ENCODE measurements at places on chromosomes 5 and 9.

DNA sequence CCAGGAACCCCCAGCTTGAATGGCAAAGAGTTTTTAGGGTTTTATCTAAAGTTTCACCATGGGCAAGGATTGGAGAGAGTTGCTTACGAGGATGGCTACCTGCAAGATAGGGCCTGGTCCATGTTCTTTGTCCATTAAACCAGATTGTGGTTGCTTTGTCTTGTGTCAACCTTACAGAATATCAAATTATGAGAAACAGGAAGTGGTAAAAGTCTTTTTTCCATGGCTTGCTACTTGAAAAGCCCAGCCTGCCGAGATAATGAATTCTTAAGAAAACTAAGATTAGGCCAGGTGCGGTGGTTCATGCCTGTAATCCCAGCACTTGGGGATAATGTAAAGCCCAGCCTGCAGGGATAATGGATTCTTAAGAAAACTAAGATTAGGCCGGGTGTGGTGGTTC, 24.4 kb downstream of the ZNF474 start:
- no peak for DNase-seq

DNA sequence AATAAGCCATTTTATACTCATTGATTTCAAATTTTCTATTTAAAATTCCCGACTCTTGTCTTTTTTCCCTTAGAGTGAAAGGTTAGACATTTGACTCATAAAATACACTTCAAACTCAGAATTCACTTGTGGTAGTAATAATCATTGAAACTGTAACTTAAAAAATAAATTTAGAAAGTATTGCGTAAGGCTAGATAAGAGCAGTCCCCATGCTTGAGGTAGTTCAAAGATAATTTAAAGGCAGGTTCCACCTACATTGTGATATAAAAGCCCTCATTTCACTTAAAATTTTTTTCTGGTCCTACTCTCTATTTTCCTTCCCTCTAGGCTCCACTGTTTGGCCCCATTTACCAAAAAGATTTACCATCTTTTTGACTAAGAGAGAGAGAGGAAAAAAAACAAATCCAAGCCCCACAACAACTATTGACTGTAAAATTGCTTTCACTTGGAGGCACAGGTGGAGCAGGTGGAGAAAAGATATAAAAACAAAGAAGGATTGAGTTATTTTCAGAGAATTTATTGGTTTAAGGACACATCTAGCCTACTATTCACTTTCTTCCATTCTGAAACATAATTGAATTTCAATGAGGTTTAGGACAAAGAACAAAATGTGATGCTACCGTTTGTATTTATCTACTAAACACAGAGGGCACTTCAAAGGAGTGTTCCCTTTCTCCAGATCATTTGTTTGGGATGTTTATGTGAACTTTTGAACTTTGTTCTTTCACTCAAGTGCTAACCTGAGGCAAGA, 61.0 kb downstream of the FBXO4 start:
- DNase-seq: no peak

- no peak for DNase-seq
Measured at GRCh38 chr5:4544049-4544670, 596.0 kb upstream of the ADAMTS16 start.

DNA sequence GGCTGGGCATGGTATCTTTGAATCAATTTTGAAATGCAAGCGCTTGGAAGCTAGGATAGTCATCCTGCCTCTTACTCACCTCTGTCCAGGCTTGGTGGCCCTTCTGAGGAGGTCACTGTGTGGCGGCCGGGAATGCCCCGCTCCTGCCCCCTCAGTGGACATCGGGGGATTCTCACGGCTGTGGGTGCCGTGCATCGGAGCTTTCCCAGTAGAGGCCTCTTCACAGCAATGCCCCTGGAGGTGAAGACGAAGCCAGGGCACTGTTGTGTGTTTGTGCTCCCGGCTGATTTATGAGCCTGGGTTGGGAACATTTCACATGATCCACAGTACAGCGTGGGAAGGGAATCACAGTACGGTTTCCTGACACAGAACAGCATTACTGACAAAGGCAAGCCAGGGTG, 147.5 kb downstream of the NXNL2 start:
- no peak for DNase-seq

DNA sequence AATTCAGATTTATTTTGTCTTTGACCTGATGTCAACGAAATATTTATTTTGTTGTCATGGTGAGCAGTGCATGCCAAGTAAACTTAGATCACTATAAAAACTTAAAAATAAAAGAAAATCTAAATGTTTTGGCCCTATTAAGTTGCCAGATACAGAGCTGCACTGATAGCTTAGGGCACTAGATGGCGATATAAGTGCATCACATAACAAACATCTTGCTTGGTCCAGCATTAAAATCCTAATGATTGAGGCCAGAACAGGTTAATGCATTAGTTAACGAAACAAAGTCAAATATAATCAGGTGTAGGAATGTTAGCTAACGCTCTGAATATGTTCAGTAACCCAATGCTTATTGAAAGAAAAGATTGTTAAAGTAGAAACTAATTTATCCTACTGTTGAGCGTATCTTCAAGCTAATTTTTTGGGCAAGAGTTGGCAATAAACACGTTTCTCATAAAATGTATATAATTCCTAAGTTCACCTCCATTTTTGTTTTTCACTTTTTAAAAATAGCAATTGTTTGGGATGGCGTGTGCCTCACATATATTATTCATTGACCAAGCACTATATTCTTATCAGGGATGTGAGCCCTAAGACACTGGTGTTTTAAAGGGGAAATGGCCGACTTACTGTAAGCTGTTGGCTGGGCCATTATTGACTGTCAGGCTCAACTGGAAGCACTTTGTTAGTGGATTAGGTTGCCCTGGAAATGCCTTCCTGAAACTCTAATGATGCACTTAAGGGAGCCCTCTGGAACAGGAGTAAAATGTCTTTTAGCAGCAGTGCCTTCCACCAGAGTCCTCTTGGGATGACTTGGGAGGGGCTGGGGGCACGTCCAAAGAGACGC, 33.3 kb downstream of the KCTD16 start:
- no peak for DNase-seq

GRCh38 chr5:114402206-114402605, 40.3 kb downstream of the KCNN2 start:
- DNase-seq: no peak

- no peak for DNase-seq
Measured at GRCh38 chr5:69467442-69468225, 25.0 kb upstream of the OCLN start.

GRCh38 chr9:88179062-88179521, 40.8 kb upstream of the SPATA31C2 start:
- DNase-seq: no peak

GRCh38 chr5:79025054-79025472, 40.0 kb upstream of the ARSB start:
- peak; percentile 9 for DNase-seq

DNA sequence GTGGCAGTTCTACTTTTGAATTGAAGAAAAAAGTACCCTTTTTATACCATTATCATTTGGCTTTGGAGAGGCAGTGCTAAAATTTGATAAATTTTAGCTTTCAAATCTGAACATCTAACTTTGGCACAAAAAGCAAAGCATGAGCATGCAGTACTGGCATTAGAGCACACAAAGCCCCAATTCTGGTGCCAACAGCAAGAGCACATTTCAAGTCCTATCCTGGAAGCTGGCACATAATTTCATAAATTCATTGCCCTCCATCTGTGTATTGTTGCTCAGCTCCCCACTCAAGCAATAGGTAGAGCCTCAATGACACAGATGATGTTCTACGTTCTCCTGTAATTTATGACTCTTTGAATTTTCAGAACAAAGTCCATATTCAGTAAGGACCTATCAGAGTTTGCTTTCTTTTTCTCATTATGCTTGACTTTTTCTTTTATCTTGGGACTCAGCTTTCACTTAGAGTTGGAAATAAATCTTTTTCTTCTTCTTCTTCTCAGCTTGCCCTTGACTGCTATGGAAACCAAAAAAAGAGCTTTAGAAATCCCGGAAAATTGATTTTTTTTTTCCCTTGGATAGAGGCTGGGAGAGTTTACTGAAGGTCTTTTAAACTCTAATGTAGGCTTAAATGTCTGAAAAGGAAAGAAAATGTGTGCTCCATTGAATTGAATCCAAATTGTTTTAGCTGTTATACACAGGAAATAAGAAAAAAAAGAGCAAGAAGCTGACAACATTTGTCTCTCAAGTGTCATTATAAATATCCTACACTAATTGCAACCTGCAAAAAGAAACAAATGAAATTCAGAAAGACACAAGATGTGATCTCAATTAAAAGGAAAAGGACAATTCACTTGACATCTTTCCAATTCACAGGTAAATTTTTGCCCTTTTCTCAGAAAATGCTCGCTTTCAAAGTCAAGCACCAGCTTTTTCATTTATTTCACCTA, 380.8 kb upstream of the CDH18 start:
- DNase-seq: no peak

GRCh38 chr5:32443145-32443540, 1.4 kb downstream of the ZFR start:
- DNase-seq: no peak

DNA sequence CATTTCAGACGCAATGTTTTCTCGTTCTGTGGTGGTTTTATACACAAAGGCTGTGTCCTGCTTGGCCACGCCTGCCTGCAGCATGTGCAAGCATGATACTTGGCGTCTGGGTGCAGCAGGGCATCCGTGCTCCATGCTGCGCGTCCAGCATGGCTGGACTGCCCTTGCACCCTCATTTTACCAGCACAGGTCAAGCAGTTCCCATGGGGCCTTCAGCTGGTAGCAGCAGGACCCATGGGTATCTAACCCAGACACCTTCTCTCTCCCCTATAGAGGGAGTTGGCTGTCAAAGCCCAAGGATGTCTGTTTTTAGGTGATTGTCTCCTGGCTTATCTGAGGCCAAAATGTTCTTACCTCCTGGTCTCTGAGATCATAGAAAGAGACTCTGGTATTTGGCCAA, 158.3 kb upstream of the PITX1 start:
- DNase-seq: no peak

GRCh38 chr9:878239-878638, 36.7 kb downstream of the DMRT1 start:
- no peak for DNase-seq

DNA sequence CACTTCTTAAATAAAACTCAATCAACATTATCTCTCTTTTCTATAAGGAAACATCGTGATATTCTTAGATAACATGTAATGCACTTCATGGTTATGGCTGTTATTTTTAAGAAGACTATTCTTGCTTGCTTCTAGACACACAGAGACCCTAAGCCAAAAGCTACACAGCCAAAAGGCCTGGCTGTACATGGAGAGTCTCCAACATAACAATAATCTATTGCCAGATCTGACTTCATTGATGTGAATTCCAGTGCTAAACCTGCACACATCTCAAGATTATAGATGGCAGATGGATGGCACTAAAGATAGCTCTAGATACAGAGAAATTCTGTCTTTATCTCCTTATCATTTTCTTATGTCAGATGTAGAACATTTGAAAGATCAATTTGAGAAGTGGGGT, 811.6 kb upstream of the ZNF608 start:
- DNase-seq: no peak

- DNase-seq: no peak
Measured at GRCh38 chr5:115842089-115842935, 577 bp downstream of the AP3S1 start.

DNA sequence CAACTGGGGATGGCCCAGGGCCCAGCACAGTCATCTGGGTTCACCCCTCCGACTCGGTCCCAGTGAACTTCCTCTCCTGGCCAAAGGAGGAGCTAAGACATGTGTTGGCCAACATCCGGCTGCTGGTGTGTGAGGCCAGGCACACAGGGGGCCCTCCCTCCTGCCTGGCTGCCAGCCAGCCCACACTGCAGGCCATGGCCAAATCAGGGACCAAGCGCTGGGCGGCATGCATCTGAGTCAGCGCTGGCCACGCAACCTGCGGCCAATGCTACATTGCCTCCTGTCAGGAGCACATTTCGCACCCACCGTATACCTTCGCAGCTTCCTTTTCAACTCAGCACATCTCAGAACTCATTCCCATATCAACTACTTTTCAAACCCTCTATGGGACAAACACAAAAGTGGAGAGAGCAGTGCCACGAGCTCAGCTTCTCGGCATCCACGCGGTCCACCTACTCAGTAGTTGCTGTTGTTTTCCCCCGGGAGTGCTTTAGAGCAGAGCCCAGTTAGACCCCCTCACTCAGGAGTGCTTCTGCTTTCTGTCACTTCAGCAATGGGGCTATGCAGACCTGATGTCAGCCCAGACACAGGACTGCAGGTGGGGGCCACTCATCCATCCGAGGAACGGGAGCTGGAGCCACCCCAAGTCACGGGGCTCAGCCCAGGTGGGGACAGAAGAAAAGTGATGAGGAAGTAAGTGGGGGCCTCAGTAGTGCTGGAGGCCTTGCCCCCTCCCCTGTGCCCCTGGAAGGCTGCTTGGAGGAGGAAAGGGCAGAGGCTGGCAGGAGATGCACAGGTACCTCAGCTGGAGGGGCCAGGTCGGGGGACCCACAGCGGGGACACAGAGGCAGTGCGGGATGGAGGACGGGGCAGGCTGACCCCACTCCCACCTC, 13.9 kb downstream of the NINJ1 start:
- no peak for DNase-seq

- DNase-seq: no peak
Measured at GRCh38 chr9:134367791-134368490, 41.7 kb downstream of the RXRA start.

DNA sequence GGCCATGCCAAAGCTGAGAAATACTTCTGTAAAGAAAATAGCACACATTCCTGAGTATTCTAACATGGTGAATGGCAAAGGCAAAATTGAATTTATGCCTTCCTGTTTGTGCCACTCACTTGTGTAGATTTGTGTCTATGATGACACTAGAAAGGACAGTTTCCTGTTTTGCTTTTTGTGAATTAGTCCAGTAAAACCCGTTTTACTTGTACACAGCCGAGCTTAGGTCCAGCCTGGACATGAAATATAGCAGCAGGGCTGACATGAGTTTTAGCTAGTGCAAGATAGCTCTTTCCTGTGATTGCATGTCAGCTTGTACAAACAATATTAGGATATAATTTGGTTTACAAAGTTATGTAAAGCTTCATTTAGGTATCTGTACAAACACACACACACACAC, 1891.7 kb upstream of the WWC1 start:
- no peak for DNase-seq

DNA sequence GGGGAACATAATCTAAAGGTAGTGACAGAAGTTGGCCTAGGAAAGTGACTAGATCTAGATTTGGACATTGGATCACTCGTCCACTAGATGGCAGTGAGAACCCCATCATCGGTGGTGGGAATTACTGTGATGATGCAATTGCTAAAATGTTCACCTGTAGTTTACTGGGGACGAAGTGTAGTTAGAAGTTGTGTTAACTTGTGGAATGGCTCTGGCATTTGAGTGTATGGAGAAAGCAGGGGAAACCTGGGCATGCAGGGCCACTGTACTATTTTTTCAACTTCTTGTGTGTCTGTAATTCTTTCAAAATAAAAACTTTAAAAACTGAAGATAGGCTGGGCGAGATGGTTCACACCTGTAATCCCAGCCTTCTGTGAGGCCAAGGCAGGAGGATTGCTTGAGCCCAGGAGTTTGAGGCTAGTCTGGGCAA, 75.5 kb downstream of the PHAX start:
- DNase-seq: no peak

All from NCI-H2081 treated with DMSO at 0.1 percent for 48 hours (cell line).